Activated CD4-positive, alpha-beta T cell treated with anti-CD3 and anti-CD28 coated beads, Interleukin-2, amount 10 ng/mL, durations not matched to agents 7 days and 5 days (primary cell): ENCODE measurements at places on chromosomes 4 and X. TPM values are rescaled to one million over a fixed set of nuclear protein-coding genes. Genes with fewer than 3 reads are reported as not detected.

BCLAF3 gene
- total RNA-seq, result 6.8 TPM

AADAT gene
- not detected for total RNA-seq

TMEM35A gene
- not detected for total RNA-seq

ALAS2 gene
- total RNA-seq, result not detected

EDA2R gene
- 3.6 TPM for total RNA-seq

FAM184B gene
- total RNA-seq, result not detected

RHOXF2 gene
- not detected for total RNA-seq

MAGEA10 gene
- not detected for total RNA-seq

ARX gene
- total RNA-seq, result not detected

CSAG3 gene
- total RNA-seq, result 0.62 TPM

TEX13D gene
- total RNA-seq, result not detected

ZIC3 gene
- total RNA-seq, result not detected

PNMA3 gene
- total RNA-seq, result 1.9 TPM

NAA15 gene
- total RNA-seq, result 44.8 TPM

ADAM29 gene
- total RNA-seq, result not detected

TMPRSS11A gene
- not detected for total RNA-seq

S100G gene
- total RNA-seq, result not detected

SSX2 gene
- total RNA-seq, result not detected

FGB gene
- total RNA-seq, result not detected

CCKAR gene
- not detected for total RNA-seq

INPP4B gene
- 71.6 TPM for total RNA-seq

CT45A10 gene
- not detected for total RNA-seq

HTATSF1 gene
- 63.2 TPM for total RNA-seq

SPOCK3 gene
- total RNA-seq, result not detected

CYSLTR1 gene
- total RNA-seq, result 20.8 TPM

MAOB gene
- total RNA-seq, result not detected

FAM199X gene
- 11.0 TPM for total RNA-seq

PF4V1 gene
- not detected for total RNA-seq

HUWE1 gene
- 251 TPM for total RNA-seq

HMGB2 gene
- 975 TPM for total RNA-seq
